Memory B cell (primary cell): ENCODE measurements at places on chromosomes 11 and 22.
A peak's percentile ranks its signal among the peaks of the same experiment; 100 is the strongest.

- no peak overlapping the region for H3K27ac ChIP-seq
- H3K4me3 ChIP-seq = no peak overlapping the region
Measured at GRCh38 chr11:44687388-44687787, 39.4 kb upstream of the TSPAN18 start.

- H3K4me3 ChIP-seq = no peak within 1 kb of the TSS
- DNase-seq = no peak
- no peaks in the 10 kb centered on the region for H3K36me3 ChIP-seq
Measured at GRCh38 chr11:131370090-131370751, at the start of gene NTM. Gene NTM, plus strand, starts transcription at chr11:131370615.

DNA sequence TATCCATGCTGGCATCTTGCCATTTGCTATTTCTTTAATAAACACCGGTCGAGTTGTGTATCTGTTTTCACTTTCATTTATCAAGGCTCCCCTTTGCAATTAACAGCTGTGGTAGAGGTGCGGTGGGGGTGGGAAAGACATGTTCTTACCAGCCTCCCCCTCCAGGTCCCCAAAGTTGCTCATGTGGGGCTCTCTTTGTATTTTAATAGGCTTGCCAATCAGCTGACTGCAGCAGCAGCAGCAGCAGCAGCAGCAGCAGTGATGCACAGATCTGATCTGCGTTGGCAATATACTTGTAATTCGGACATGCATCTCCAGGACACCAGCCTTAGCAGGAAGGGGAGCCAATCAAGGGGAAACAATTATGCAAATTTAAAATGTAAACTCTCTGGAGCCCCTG, 40.3 kb upstream of the E2F8 start:
- H3K36me3 ChIP-seq = no peaks in the 10 kb centered on the region
- no peak overlapping the region for H3K27ac ChIP-seq
- peaks cover 6% of the 10 kb centered on the region for H3K27me3 ChIP-seq
- no peak overlapping the region for H3K4me3 ChIP-seq
- peak; percentile 12 for DNase-seq
- no peaks in the 10 kb centered on the region for H3K4me1 ChIP-seq

DNA sequence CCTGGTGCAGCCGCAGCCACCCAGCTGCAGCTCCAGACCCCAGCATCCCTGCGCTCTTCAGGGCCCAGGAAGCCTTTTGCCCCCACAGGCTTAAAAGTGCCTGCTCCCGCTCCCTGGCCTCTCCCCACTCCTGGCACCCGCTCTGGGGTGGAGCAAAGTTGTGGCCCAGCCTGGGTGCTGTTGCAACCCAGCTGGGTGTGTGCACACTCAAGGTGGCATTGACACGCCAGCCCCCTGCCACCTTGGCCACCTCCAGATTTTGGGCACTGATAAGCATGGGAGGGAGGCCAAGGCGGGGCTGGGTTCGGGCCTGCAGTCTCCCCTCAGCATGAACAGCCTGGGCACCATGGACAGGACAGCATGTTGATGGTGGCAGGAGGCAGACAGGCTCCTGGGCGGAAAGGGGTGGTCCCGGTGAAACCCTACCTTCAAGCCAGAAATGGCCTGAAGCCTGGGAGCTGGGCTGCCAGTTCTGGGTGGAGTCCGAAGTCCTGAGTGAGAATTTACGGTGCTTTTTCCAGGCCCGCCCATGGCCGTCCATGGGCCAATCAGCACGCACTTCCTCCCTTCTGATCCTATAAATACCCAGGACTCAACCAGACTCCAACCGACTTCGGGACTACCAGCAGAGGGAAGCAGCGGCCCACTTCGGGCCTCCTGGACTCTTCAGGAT, 23.6 kb upstream of the RNASEH2C start:
- H3K27me3 ChIP-seq = peaks cover 6% of the 10 kb centered on the region
- H3K36me3 ChIP-seq = no peaks in the 10 kb centered on the region
- no peak overlapping the region for H3K27ac ChIP-seq
- peaks cover 9% of the 10 kb centered on the region for H3K4me1 ChIP-seq
- no peak for DNase-seq

- peaks cover 7% of the 10 kb centered on the region for H3K27me3 ChIP-seq
- no peak for DNase-seq
- H3K4me1 ChIP-seq = no peaks in the 10 kb centered on the region
- H3K36me3 ChIP-seq = no peaks in the 10 kb centered on the region
- no peak overlapping the region for H3K4me3 ChIP-seq
Measured at GRCh38 chr11:20310137-20310536, 53.4 kb upstream of the HTATIP2 start.

DNA sequence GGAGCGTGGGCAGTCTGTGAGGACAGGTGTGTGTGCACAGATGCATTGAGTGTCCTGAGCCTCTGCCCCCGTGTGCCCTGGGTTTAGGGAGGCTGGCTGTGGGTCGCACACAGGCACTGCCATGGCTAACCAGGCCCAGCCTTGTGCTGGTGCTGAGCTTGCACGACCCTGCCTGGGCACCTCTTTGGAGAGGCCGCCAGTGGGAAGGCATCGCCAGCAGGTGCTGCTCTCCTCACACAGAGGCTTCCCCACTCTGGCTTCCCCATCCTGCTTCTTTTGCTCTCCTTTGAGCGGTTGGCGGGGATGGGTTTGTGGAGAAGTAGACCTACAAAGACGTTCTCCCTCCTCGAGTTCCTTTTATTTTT, 4.1 kb downstream of the WNT7B start:
- H3K36me3 ChIP-seq = no peaks in the 10 kb centered on the region
- no peak overlapping the region for H3K27ac ChIP-seq
- H3K4me1 ChIP-seq = peaks cover 9% of the 10 kb centered on the region
